Retina (tissue), 1 donor: ENCODE measurements at places on chromosomes 5 and 9.

DNA sequence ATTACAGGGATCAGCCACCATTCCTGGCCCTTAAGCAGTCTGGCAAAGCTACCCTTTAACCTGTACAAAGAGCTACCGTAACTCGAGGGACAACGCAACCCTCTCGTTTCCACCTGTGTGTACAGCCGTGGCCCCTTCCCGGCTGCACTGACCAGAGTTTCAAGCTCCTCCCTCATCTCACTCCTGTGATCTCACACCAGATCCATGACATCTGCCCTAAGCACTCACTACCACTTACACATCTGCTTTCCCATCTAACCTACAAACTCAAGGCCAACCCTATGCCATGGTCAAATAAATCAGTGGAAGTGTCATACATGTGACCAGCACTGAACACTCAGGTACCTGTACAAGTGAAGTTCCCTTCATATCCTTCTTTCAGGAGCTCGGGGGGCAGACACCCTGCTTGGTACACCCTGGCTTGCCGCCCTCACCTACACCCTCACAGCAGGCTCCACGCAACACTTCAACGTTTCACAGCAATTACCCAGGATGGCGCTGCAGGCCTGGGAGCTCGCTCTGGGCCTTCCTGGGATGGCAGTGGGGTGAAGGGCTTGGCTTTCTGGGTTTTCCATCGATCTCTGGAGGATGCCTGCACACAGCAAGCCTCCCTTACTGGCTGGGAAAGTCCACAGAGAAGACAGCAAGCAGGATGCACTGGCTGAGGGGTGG is 61.7 kb downstream of the PRRT1B start:
- no peak for DNase-seq

DNA sequence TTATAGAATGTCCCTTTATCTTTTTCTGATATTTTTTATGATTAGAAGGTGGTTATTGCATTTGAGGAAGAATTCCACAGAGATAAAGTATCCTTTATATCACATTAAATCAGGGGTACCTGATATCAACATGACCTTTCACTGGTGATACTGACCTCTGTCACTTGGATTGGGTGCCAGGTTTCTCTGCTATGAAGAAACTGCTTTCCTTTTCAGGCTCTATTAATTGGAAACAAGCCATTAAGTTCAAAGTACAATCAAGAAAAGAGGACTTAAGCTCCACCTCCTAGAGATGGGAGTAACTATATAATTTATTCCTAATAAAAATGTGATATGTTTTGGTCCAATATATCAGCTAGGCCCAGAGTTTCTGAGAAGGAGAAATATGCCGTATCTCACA is 514.6 kb upstream of the TYRP1 start:
- DNase-seq: no peak

GRCh38 chr9:15205632-15206420 is 101.2 kb downstream of the TTC39B start:
- DNase-seq: no peak

GRCh38 chr9:71709384-71709783 is 58.9 kb downstream of the CEMIP2 start:
- no peak for DNase-seq

GRCh38 chr5:167233507-167234220 is 1057.8 kb upstream of the WWC1 start:
- no peak for DNase-seq

GRCh38 chr5:2736872-2737271 is 14.6 kb downstream of the IRX2 start:
- DNase-seq: no peak

- DNase-seq: no peak
Observed at GRCh38 chr9:110287289-110287680, 31.0 kb upstream of the TXN start.

DNA sequence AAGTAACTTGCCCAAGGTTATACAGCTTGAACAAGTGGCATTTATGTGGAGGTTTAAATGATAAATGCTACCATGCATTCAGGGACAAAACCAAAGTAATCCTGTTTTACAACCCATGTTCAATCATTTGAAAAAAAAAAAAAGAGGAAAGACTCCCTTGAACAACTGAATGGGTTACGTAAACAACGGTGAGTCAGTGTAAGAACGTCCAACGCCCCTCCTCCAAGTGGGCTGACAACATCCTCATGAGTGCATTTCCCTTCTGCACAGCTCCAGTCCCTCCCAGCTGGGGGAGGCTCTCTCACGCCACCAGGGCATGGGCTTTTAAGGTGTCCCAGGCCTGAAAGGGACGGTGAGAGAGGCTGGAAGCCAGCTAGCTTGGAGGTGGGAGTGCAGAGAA is 90.0 kb downstream of the PRRT1B start:
- DNase-seq: no peak

DNA sequence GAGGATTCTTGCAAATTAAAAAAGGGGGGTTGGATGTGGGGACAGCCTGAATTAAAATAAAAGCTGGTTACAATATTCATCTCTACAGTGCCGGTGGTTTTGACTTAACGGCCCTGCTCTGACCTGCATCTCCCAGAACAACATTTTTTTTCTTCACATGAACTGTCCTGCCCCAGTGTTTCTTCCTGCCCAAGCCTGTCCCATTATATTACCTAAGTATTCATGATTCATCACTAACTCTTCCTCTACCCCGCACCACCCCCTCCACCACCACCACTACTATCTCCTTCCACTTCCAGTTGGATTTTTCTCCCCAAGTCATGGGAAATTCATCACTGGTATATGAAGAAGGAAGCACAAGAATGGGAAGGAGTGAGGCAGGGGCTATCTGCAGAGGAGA is 90.1 kb downstream of the ZFAND5 start:
- DNase-seq: no peak

- no peak for DNase-seq
Observed at GRCh38 chr9:101480386-101480785, 44.8 kb upstream of the ALDOB start.

- no peak for DNase-seq
Observed at GRCh38 chr5:149224282-149224681, 47.4 kb upstream of the AFAP1L1 start.

- DNase-seq: no peak
Observed at GRCh38 chr9:122051351-122052321, 41.5 kb downstream of the TTLL11 start.

- DNase-seq: no peak
Observed at GRCh38 chr5:95870105-95870672, 47.7 kb upstream of the GLRX start.

DNA sequence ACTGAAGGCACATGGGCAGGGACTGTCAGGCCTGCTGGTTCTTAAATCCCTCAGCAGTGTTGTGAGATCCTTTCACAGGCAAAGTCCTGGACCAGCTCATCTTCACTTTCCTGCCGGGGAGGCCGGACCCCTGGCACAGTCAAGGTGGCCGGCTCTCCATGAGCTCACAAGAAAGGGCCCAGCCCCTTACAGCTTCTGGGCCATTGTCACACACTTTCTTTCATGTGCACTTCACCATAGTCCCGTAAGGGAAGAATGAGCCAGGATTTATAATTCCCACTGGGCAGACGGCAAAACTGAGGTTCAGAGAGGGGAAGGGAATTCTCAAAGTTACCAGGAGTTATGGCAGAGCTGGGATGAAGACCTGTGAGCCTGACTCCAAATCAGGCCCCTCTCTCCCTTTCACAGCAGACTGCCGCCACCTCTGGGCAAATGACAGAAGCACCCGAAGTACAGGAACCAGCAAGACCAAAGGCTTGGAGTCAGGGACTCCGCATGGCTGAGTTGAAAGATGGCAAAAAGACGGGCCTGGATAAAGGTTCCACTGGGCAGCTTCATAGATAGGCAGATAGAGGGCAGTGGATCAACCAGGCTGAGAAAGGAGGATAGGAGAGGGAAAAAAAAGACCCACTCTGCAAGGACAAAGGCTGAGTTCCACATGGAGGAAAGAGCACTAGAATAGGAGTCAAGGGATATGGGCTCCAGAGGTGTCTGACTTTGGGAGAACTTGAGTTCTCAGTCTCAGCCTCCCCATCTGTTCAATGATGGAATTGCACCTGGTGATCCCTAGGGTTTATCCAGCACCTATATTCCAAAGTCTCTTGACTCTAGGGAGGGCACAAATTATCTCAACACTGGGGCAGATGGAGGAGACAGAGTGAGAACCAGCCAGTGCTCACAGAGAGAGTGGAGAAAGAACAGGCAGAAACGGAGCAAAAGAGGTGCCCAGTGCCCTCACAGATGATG is 128.7 kb downstream of the PAX5 start:
- DNase-seq: no peak
